ELR (cell line): ENCODE measurements at places on chromosomes 5 and 9.

GRCh38 chr5:68554571-68555279 lies 339.2 kb downstream of the PIK3R1 start:
- peak; percentile 39 for DNase-seq

DNA sequence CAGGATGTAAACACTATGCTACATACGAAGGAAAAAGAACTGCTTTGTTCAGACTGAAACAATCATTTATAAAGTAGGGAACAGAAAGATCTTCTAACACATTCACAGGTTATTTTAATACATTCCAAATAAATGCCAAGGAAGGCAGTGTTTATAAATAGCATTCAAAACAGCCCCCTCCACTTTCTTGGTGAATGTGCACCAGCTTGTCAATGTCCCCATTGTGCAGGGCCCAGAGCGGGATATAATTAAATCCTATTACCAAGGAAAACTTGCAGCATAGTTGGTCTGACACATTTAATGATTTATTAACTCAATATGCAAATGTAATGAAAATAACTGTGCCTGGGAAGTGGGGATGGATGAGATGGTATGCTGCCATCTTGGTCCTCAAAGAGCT lies 135.9 kb upstream of the RAD23B start:
- no peak for DNase-seq

- no peak for DNase-seq
Observed at GRCh38 chr9:123954518-123955280, 24.8 kb upstream of the DENND1A start.

DNA sequence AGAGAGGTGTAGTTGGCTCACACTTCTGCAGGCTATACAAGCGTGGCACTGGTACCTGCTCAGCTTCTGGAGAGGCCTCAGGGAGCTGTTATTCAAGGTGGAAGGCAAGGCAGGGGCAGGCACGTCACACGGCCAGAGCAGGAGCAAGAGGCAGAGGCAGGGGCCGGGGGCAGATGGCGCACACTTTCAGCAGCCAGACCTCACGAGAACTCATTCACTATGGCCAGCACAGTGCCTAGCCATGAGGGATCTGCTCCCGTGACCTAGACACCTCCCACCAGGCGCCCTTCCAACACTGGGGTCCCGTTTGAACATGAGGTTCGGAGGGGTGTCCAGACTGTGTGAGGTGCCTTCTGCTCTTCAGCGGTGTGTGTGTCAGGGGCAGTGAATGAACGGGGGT lies 71.0 kb upstream of the FCN1 start:
- DNase-seq = no peak
